ENCODE measurements at places on chromosomes 5 and 9.

GRCh38 chr9:110769667-110770066, 101.1 kb downstream of the MUSK start:
- DNase-seq: no peak

DNA sequence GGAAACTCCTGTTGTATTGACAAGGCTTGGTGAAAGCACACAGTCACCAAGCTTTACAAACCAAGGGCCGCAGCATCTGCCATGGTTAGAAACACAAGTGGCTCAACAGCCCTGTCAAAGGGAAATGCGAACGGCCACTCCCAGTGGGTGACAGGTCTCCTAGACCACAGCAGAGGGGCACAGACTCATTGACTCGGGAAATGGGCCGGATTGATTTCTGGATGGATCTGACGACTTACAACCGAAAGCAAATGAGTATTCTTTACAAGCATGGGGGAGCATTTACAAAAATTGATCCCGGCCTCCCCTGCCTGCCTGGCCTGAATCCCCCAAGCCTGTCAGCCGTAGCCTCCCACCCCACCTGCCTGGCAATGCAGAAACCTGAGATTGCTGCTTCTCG, 48.2 kb downstream of the ADAMTS2 start:
- DNase-seq: no peak

GRCh38 chr9:73023025-73023541, 70.2 kb upstream of the ALDH1A1 start:
- peak; percentile 53 for DNase-seq

- no peak for DNase-seq
These were observed 29.3 kb downstream of the ATP6V0E1 start for GRCh38 chr5:173012882-173013281.

GRCh38 chr9:137973829-137974416, 96.3 kb downstream of the CACNA1B start:
- no peak for DNase-seq

GRCh38 chr5:10266839-10267238, 16.8 kb downstream of the CCT5 start:
- DNase-seq: no peak

DNA sequence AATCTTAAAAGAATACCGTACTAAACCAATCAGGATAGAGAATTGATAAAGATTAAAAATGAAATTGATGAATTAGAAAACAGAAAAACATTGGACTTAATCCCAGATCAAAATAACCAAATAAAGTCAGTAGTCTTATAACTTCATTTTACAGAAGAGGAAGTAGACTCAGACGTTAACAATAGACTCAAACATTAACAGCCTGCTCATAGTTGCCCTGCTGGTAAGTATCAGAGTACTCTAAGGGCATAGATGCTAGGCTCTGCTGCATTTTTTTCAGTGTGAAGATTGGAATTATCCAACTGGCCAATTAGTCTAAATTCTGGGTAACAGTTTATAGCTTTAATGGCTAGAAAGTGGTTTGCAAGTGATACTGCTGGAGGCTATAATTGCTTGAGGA, 42.9 kb downstream of the ADGRV1 start:
- no peak for DNase-seq

GRCh38 chr5:180613188-180613813, 22.0 kb upstream of the SCGB3A1 start:
- no peak for DNase-seq

GRCh38 chr5:94702729-94703128, 84.3 kb downstream of the SLF1 start:
- no peak for DNase-seq

GRCh38 chr5:37206736-37207135, 42.4 kb downstream of the CPLANE1 start:
- DNase-seq: no peak

- DNase-seq: no peak
These were observed 104.2 kb upstream of the HMHB1 start for GRCh38 chr5:143707806-143708205.

DNA sequence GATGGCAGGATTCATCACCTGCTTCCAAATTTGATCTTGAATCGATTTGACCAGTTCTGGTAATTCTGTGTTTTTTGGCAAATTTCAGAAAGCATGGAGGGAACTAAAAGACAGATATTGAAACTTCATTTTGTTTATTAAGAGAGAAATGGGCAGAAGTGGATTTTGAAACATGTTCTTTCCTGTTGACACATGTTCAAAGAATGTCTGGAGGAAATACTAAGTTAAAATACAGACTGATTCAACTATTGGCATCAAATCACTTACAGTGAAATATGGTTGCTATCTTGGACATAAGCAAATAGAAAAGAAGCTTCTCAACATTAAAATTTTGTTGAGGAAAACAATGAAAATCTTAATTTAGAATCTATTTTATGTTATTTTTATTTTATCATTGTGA, 19.3 kb upstream of the GZMK start:
- no peak for DNase-seq

DNA sequence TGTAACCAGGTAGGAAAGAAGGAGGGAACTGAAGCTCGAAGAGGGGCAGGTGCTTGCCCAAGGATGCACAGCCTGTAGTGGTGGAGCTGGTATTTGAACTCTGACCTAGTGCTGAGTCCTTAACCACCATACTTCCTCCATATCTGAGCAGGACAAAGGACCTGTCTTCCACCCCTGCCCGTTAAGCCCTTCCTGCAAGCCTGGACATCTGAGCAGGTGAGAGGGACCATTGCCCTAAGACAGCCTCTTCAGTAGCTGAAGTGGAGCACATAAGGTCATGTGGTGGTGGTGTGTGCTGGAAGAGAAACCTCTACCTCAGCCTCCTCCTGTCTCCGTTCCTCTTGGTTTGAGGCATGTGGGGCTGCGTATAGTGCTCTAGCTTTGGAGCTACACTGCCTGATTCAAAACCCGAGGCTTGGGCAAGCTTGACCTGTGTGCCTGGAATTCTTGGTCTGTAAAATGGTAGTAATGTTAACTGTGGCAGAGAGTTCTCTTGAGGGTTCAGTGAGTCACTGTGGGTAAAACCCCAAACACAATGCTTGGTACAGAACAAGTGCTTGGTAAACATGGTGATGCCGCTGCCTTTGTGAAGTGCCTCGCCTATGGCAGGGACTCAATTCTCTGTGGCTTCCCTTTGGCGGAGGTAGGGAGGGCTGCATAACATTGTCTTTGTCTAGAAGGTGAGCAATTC, 7.4 kb downstream of the GALNT10 start:
- no peak for DNase-seq

GRCh38 chr5:178216088-178216534, 11.8 kb downstream of the HNRNPAB start:
- no peak for DNase-seq

DNA sequence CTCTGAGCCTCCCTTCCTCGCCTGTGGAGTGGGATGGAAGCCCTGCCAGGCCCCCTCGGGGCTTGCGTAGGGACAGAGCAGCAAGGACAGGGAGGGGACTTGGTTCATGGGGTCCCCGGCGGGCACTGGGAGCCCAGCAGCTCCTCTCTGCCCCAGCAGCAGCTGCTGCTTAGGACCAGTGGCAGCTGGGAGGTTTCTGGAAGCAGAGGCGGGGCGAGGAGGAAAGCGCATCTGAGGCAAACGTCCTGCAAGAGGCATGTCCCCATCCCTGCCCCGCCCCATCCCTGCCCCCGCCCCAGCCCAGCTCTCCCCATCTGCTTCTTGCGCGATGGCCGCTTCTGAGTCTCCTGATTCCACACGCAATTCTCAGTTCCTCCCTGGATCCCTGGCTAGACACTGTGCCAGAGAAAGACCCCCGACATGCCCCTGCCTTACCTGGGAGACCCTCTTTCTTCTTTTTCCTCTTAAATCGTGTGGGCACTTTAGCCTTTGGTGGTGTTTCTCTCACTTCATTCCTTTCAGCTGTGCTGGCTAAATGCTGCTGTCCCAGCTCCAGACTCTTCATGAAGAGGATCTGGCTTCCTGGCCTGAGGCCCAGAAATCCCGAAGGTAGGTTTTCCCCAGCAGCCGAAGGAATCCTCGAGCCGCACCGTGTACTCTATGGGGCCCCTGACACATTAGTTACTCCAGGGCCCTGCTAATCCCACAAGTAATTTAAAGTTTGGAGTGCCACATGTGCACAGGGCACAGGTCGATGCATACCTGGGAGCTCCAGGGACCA, 4.4 kb upstream of the OR2S2 start:
- peak; percentile 64 for DNase-seq

GRCh38 chr9:83153030-83153429, 90.1 kb upstream of the RASEF start:
- DNase-seq: no peak

GRCh38 chr5:122129306-122129705, at the start of gene ZNF474:
ZNF474 (plus strand) TSS chr5:122129546; CDS start chr5:122151991, 22,445 bp downstream.
- DNase-seq: peak; percentile 7

GRCh38 chr5:149358294-149358651, 427 bp downstream of the PCYOX1L start:
- peak; percentile 31 for DNase-seq

DNA sequence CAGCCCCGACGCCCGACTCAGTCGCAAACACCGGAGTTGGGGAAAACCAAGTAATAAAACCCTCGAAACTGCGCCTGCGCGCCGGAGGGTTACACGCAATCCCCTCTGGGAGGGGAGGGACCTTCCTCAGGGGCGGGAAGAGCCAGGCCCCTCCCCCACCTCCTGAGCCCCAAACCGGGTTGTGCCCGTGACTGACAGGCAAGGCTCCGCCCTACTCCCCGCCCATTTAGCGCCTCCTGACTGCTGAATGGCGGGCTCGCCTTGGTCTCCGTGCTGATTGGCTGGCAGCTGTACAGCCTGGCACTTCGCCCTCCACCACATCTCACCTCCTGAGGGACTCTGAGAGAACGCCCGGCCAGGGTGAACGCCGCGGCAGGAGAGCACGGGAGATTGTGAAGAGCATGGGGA, at the start of gene PRDM9:
Gene PRDM9 (plus strand): TSS at position 332 of the 408 bp plus-strand sequence. CDS start 1,425 bp downstream, outside the sequence.
- DNase-seq: no peak

DNA sequence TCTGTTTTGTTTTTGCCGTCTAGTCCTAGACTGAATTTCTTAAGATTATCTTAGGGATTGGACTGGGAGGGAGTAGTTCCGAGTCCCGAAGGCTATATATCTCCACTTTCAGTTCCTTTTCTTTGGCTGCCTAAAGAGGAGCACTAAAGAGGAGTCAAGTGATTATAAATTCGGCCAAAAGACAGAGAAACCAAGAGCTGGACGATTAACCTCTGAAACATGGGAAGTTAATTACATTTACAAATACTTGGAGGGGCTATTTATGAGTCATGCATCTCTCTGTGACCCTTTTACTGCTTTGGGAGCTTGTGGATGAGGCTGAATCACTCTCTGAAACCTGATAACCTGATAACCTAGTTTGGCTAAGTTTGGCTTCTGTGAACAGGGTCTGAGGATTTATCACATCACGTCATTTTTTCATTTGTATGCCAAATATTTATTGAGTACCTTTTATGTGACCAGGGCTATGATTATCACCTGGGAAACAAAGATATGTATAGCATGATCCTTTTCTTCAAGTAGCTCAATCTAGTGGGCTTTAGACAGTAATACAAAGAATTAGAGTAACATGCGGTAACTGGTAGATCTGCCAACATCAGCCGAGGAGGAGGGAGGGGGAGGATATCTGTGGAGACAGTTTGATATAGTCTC, 180.9 kb downstream of the CD180 start:
- DNase-seq: peak; percentile 22

GRCh38 chr5:52710972-52711596, 76.6 kb upstream of the ITGA1 start:
- DNase-seq: no peak

GRCh38 chr5:65105301-65105700, 336.6 kb downstream of the CWC27 start:
- no peak for DNase-seq

DNA sequence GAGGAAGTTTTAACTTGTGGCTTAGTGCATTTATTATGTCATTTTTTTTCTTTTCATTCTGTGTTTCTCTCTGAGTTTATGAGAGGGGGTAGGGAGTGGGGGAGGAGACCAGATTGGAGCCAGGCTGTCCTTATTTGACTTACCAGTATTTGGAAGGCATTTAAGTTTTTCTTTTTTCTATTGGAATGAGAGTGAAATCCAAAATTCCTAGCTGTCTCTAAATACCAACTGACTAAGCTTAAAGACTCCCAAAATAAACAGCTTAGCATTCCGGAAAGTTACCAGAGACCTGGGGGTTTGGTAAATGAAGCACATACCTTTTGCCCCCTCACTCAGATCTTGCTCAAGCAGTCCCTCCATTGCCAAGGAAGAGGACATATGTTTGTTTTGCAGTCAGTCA, 581.9 kb upstream of the BRINP1 start:
- DNase-seq: no peak

GRCh38 chr5:137027758-137028157, 471.4 kb downstream of the SPOCK1 start:
- no peak for DNase-seq

- DNase-seq: no peak
These were observed 160.7 kb downstream of the TTC39B start for GRCh38 chr9:15146268-15146700.

GRCh38 chr5:124819201-124819600, 72.8 kb upstream of the ZNF608 start:
- no peak for DNase-seq

DNA sequence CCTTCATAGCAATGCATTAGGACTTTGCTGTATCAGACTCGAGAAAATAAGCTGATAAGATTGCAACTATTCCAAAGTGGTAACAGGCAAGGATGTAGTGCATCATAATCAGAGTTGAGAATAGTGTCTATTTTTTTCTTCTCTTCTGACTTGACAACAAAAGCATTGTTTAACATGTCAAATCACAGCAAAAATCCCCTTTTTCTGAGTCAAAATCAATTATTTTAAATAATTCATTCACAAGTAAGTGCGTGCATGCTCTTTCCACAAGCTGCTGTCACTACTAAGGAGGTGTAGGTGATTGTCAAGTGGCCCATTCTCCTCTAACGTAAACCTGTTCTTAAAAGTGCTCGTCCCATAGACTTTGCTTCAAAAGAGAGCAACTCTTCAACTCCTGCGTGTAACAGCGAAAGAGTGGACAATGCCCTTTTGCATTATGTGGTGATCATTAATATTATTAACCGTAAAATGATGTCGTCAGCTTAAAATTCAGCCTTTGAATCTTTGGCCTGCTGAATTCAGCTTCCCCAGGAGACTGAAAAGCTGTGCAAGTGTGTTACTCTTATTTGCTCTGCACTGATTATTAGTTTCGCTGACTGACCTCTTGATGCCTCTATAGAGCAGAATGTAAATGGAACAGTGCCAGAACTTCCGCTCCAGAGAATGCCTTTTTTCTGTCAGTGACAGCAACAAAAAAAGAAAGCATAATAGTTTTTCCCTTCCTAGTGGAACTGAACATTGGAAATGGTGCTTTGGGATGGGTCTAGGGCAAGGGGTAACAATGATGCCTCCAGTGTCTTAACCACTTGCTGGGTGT, 680.8 kb upstream of the SEMA6A start:
- no peak for DNase-seq

DNA sequence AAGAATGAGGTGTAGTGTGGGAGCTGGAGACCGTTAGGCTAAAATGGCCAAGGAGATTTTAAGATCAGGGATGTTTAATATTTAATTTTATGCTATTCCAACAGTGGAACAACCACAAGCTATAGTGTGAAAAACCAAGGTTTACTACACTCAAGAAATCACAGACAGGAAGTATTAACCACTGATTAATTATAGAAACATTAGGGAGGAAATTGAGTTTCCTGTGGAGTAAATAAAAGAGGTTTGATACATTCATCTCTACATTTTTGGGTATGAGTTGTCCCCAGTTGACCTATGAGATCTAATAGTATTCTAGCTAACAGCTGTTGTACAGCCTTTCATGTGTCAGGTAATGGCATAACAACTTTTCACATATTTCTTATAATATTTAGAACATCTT, 103.7 kb upstream of the MPDZ start:
- DNase-seq: no peak

- DNase-seq: no peak
These were observed 57.0 kb downstream of the GOLM1 start for GRCh38 chr9:86042199-86042978.

GRCh38 chr9:113538131-113538530, 74.6 kb downstream of the RGS3 start:
- no peak for DNase-seq

- no peak for DNase-seq
These were observed 44.9 kb upstream of the GNPDA1 start for GRCh38 chr5:142057697-142058056.

Measured in SK-N-DZ (cell line).